Fibroblast of villous mesenchyme (primary cell): ENCODE measurements at places on chromosomes 2 and 18.

DNA sequence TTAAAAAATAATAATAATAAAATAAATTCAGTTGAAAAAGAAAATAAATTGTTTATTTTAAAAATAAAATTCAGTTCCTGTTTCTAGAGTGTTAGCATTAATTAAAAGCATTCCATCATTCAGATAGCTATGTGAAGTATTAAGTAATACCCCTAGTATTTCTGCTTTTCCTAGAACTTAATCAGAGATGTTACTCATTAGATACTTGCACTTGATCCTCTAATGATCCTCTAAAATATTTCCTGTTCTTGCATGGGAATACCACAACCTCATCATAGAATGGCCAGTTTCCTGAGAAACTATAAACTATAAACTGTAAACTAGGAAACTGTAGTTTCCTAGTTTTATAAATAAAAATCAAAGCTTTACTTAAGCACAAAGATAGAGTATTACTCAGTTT, 11.1 kb upstream of the CNNM3 start:
- peak; percentile 43 for DNase-seq

DNA sequence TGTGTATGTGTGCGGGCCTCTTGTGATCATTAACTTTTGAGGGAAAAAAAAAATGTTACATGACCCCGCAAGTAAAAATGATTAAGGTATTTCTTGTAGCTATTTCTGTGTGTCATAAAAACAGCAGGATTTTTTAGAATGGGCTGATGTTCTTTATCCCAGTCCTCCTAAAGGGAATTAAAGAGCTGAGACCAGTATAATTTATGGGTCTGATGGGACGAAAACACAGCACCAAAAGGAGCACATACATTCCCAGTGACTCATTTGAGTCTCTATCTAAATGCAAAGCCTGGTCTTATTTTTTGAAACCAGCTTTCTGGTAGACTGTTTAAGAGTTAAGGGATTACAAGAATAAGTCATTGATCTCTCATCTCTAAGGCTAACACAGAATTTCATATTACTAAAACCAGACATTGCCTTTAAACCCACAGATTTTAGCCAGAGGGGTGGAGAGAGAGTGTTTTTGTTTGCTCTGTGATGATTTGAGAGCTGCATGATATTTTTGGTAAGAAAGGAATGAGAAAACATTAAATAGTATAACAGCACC, 342.3 kb upstream of the EPHA4 start:
- peak; percentile 21 for DNase-seq

- peak; percentile 43 for DNase-seq
Measured at GRCh38 chr2:133633881-133634409, 65.7 kb upstream of the NCKAP5 start.

- DNase-seq, result no peak
Measured at GRCh38 chr18:13531681-13532325, 194.6 kb downstream of the FAM210A start.

- no peak for DNase-seq
Measured at GRCh38 chr2:239871481-239872435, 153.4 kb downstream of the NDUFA10 start.

- DNase-seq, result no peak
Measured at GRCh38 chr2:45974056-45974455, 322.6 kb downstream of the PRKCE start.

DNA sequence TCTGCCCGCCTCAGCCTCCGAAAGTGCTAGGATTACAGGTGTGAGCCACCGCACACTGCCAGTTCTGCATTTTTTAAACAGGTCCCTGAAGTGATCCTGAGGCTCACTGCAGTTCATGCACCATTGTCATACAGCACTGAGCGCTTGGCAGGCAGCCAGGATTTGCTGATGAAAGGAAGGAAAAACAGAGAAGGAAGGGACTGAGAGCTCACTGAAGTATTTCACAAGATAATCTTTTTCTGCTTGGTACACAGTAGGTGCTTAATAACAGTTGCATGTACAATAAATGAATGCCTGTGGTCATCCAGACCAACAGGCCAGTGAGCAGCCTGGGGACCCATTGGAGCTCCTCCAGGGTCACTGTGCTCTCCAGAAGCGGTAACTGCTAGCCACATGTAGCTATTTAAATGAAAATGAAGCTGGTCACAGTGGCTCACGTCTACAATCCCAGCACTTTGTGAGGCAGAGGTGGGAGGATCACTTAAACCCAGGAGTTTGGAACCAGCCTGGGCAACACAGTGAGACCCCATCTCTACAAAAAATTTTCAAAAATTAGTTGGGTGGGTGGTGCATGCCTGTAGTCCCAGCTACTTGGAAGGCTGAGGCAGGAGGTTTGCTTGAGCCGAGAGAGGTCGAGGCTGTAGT, 33.1 kb upstream of the SMAD7 start:
- no peak for DNase-seq

GRCh38 chr2:4930704-4931103, 761.5 kb upstream of the SOX11 start:
- DNase-seq, result no peak
